ENCODE measurements at places on chromosomes 2 and 18.

- no peak for DNase-seq
These were observed 46.7 kb downstream of the FANCL start for GRCh38 chr2:58194458-58194857.

- DNase-seq: no peak
These were observed 867.1 kb upstream of the ZEB2 start for GRCh38 chr2:145386973-145387372.

GRCh38 chr2:151902829-151903228, 74.6 kb upstream of the ARL5A start:
- DNase-seq: no peak

GRCh38 chr18:55627007-55627406, 39.0 kb upstream of the TCF4 start:
- no peak for DNase-seq

GRCh38 chr2:224838335-224838734, 122.2 kb upstream of the CCDC195 start:
- DNase-seq: no peak

GRCh38 chr2:152694161-152694661, 23.1 kb downstream of the PRPF40A start:
- peak; percentile 37 for DNase-seq

- DNase-seq: peak; percentile 58
These were observed at the start of gene GDF7 for GRCh38 chr2:20666304-20667150. Gene GDF7, plus strand, starts transcription at chr2:20667144. Its CDS starts 96 bp downstream, at chr2:20667240.

- no peak for DNase-seq
These were observed 93.5 kb upstream of the TACR1 start for GRCh38 chr2:75292826-75293225.

- no peak for DNase-seq
These were observed 47.7 kb downstream of the GLI2 start for GRCh38 chr2:120783371-120783791.
